ENCODE measurements at places on chromosomes 3 and 15. TPM values are rescaled to one million over a fixed set of nuclear protein-coding genes. Genes with fewer than 3 reads are reported as not detected.

Gene CXCR6
- not detected for total RNA-seq

Gene TAGLN3
- total RNA-seq: not detected

Gene AHSG
- under 0.01 TPM for total RNA-seq

Gene CCDC54
- total RNA-seq: not detected

Gene SLC22A14
- under 0.01 TPM for total RNA-seq

Gene DUOXA1
- total RNA-seq: not detected

Gene SLC2A2
- total RNA-seq: not detected

Gene CACNA2D2
- under 0.01 TPM for total RNA-seq

DNA sequence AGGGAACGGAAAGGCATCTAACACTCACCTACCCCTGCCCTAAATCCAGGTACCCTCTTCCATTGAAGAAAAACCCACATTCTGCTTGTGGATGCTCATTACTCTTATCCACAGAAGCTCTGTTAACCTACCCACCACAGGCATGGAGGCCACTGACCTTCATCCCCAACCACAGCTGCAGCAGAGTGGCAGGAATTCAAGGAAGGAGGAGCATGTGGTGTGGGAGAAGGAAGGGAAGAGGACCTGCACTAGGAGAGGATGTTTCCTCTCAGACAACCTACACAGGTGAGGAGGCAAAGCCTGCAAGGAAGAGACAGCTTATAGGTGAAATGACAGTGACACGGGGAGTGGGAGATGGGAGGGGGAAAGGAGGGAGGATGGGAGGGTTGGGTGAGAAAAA is 192.5 kb upstream of the TSC22D2 start:
- DNase-seq: no peak

DNA sequence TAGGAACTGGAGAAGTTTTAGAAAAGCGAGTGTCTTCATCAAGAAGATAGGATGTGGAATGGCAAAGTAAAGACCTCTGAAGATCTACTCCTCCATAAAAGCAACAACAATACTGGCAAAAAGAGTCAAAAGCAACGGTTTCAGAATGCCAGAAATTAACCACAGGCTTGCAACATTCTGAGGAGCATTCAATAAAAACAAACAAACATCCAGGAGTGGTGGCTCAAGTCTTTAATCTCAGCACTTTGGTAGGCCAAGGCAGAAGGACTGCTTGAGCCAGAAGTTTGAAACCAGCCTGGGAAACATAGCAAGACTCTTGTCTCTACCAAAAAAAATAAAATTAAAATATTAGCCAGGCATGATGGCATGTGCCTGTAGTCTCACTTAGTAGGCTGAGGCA is 143.2 kb upstream of the HACD2 start:
- DNase-seq: no peak

DNA sequence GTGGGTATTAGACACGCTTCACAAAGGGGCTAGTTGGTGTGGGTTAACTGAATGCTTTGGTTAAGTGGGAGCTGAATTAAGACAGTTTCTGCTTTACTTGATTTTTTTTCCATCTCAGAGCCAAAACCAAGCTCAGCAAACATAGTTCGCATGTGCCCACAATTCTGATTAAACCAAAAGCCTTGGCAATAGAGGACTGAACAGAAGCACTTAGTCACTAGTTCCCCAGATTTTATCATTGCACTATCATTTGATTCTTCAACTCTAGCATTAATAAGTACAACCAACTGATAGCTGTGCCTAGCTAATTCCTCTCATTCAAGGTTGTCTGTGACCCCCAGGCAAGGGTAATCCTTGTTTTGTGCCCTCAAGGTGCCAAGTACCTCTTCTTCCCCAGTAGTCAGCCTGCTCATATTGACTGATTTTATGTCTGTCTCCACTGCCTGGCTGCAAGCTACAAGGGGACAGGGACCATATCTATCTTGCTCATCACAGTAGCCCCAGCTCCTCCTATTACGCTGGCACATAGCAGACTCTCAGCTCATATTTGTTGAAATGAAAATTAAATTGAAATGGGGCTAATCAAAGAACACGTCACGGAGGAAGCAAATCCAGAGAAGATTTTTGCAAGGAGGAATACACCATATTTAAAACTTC is 9.9 kb upstream of the ARHGEF3 start:
- DNase-seq: no peak

GRCh38 chr3:182046166-182046764 is 334.5 kb downstream of the SOX2 start:
- no peak for DNase-seq

DNA sequence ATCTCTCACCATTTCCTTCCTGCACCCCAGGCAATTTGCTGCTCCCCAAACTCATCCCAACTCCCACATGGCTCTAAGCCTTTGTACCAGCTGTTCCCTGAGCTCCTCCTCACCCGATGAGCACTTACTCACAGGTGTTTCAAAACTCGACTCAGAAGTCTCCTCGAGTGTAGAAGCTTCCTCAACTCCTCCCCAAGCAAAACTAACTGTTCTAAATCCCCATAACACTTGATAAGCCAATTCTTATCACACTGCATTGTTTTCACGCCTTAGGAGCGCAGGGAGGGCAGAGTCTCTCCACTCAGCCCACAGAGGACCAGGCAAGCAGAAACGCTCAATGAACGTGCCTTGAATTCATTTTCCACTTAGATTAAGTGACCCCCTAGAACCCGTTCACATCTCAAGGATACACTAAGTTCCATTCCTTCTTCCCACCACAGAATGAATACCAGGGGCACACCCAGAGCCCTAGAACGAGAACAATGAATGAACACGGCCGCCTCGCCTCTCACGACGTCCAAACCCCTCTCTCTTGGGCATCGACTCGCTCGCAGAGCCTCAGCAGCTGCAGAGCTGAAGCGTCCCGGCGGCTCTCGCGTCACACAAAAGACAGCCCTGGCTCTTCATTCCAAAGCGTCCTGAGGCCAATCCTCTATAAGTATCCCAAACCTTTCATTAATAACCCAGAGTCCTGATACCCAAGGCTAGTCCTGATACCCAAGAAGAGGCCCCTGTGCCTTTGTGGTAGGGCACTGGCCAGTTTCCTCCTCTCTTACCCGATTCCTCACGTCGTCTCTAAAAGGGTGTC is 1.1 kb downstream of the RAF1 start:
- DNase-seq: no peak

- no peak for DNase-seq
Measured at GRCh38 chr3:10281951-10282350, 10.8 kb downstream of the GHRL start.

GRCh38 chr3:186080849-186081438 is 27.9 kb downstream of the ETV5 start:
- no peak for DNase-seq

- DNase-seq: no peak
Measured at GRCh38 chr15:47961401-47962090, 159.2 kb upstream of the SLC24A5 start.

GRCh38 chr3:190042558-190042957 is 78.1 kb downstream of the P3H2 start:
- no peak for DNase-seq

DNA sequence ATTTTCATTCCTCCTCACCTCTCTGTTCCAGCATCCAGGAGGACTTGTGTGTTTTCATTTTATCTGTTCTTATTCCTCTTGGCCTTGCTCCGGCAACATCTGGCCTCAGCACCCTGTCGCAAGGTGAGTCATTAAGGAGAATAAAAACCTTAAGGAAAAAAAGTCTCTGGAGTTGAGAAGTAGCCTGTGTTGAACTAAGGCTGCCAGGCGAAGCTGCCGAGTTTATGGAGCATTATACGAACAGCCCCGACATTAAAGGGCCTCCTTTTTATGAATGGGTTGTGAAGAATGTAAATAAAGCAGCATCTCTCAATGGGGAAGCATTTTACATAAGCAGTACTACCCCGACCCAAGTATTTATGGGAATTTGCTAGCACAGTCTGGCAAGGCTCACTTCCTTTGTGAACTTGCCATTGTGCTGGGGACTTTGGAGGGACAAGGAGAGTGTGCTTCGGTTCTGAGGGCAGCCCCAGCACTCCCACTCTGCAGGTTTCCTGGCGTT is 4.7 kb downstream of the BAHD1 start:
- no peak for DNase-seq

DNA sequence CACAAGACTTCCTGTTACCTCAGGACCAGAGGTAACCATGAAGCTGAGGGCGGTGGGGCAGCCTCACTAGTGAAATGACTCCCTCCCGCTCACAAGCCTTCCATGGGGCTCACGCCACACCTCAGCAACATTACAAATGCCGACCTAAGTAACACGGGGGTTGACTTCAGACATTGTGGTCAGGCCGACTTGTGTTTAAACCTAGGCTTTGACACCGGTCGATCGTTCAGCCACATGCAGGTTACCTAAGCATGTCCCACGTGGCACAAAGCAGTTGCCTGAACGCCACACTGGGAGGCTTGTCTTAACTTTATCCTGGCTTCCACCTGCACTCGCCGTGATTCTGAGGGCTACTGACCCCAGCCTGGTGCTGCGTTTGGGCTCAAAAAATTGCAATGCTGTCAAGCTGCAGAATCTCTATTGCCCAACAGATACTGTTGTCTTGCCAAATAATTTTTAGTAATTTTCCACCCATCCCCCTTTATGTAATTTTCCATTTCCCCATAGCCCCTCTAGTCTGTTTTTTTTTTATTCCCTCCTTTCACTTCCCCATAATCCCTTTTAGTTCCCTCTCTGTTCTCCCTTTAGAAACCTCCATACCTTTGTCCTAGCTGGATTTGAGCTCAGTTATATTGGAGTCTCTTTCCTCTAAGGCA is 158.6 kb upstream of the RGMA start:
- DNase-seq: no peak

- DNase-seq: no peak
Measured at GRCh38 chr15:94639701-94640100, 408.3 kb downstream of the MCTP2 start.

GRCh38 chr3:156230278-156230900 is 110.0 kb downstream of the KCNAB1 start:
- DNase-seq: no peak

DNA sequence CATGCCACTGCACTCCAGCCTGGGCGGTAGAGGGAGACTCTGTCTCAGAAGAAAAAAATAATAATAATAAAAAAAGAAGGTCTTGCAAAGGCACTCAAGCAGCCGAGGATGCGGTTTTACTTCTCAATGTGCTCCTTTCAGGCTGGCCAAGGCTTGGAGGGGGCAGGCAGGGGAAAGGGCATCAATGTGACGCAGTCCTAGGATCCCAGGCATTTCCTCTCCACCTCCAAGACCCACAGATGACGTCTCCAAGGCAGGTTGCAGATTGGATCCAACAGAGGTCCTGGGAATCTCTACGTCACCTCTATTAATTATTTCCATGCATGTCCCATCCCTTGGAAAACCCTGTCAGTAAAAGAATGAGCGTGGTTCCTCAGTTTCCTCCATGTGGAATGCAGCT is 56.2 kb downstream of the FAM43A start:
- peak; percentile 21 for DNase-seq

- peak; percentile 51 for DNase-seq
Measured at GRCh38 chr3:157618075-157618760, 115.0 kb upstream of the VEPH1 start.

- DNase-seq: no peak
Measured at GRCh38 chr15:68217341-68217740, 12.2 kb downstream of the CLN6 start.

GRCh38 chr15:55434989-55435825 is 26.9 kb downstream of the PIERCE2 start:
- DNase-seq: peak; percentile 65

DNA sequence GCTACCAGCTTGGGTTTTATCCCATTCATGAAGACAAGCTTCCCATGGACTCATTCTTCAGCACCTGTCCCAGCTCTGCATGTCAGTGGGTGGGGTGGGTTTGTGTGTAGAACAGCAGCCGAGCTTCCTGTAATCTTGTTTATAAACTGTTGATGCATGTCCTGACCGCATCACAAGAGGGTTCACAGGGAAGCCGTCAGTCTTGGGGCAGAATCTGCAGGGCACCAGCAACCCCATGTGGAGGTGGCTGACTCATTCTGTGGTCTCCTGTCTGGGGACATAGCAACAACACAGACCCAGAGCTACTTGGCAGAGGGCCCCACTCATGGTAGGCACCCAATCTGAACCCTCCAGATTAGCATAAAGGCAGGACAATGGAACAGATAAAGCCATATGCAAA is 35.6 kb downstream of the DAPK2 start:
- DNase-seq: peak; percentile 55

DNA sequence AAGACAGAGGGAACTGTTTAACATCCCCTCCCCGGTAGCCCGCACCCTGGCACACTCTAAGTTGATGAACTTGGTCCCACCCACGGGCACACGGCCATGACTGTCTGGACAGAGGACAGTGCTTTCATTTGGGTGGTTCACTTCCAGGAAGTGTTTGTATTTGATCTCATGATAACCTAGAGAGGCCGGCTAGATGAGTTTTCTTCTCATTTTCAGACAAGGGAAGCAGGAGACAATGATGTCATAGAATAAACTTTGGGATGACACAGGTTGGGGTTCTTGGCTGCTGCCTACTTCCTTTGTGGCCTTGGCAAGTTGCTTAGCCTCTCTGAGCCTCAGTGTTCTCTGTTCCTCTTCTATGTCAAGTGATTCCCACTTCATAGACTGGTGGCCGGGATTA is 16.1 kb upstream of the LYSMD4 start:
- peak; percentile 39 for DNase-seq

DNA sequence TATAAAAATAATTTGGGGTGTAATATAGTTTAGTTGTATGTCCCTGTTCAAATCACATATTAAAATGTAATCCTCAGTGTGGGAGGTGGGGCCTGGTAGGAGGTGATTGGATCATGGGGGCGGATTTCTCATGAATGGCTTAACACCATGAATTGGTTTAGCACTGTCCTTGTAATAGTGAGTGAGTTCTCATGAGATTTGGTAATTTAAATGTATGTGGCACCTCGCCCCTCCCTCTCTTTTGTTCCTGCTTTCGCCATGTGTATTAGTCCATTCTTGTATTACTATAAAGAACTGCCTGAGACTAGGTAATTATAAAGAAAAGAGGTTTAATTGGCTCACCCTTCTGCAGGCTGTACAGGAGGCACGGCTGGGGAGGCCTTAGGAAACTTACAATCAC is 83.9 kb downstream of the ANXA2 start:
- no peak for DNase-seq

DNA sequence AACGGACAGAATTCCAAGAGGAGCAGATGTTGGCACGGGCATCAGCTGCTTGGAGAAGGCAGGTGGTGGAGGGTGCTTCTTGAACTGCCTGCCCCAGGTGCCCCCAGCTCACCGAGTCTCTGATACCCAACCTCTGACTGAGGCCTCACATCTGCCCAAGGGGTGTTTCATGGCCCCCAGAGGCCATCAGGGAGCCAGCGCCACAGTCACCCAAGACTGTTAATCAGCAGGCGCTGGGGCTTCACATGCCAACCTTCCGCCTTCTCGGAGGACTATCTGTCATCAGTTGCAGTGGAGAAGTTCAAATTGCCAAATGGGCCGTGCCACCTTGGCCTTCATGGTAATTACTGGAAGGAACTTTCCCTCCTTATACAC is 61.9 kb upstream of the SLC6A1 start:
- no peak for DNase-seq
